ENCODE measurements at places on chromosomes 13 and 19.

GRCh38 chr19:18999016-18999758 lies 34.1 kb downstream of the SUGP2 start:
- no peak for DNase-seq

DNA sequence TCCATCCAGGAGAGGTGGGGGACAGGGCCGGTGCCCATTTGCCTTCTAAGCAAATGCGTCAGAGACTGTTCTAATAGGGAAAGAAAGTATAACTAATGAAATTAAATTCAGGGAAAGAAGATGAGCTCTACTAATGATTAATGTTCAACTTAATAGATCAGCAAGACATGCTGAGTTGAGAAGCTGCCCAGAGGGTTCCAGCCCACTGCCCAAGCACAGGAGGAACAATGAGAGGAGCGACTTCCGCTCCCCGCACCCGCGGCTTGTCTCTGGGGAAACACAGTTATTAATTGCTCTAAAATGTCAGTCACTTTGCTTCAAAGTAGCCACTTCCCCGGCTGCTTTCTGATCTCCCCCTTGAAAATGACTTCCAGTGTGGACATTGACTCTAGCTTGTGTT lies 331.3 kb downstream of the UQCRFS1 start:
- DNase-seq, result no peak

- DNase-seq, result no peak
Observed at GRCh38 chr13:51235756-51236490, 13.7 kb downstream of the FAM124A start.

GRCh38 chr19:3687774-3688706 lies 12.2 kb downstream of the PIP5K1C start:
- no peak for DNase-seq

DNA sequence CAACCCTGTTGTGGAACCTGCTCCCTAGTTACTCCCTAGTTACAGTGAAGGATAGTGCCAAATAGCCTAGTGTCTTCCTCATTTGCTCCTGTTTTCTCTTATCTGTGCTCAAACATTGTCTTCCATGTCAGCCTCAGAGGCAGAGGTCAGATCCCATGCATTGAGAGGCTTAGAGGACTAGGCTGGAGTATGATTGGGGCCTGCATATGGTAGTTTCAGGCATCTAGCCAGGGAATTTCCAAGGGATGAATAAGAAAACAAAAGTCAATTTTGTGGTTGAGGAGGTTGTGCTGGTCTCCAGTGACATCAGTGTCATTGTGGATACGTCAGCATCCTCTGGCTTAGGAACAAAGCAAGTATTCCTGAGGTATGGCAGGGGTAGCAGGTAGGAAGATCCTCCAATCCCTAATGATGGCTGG lies 9.4 kb downstream of the ZNF546 start:
- no peak for DNase-seq

- peak; percentile 39 for DNase-seq
Observed at GRCh38 chr13:51935326-51936171, 73.8 kb downstream of the CCDC70 start.

Data from HuH-7 (cell line).